ENCODE measurements at places on chromosomes 16 and 17. TPM values are rescaled to one million over a fixed set of nuclear protein-coding genes. Genes with fewer than 3 reads are reported as not detected.
A peak's percentile ranks its signal among the peaks of the same experiment; 100 is the strongest.

DNA sequence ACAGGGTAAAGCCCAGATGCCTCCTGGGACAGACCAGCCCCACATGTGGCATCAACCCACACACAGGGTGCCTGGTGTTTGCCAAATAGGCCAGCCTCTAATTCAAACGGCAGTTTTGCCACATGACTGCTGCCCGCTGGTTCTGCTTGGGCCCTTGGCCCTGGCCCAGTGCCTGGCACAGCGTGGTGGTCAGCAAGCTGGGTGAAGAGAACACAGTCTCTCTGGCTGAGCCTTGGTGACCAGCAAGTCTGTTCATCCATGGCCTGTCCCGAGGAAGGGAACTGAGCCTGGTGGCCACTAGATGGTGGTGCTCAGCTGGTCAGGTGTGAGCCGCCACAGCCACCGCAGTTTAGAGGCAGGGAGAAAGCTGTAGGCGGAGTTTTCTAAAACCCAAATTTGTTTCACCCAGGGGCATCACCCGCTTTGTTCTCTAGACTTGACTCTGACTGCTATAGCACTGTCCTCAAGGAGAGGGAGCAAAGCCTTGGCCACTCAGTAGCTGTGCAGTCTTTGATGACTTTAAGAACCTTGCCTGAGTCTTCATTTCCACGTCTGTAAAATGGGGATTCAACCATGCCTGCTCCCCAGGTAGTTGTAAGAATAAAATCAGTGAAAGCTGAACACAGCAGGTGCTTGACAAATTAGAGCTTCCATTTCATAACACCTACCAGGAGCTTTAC lies 4.7 kb upstream of the GFAP start:
- peak; percentile 29 for DNase-seq

GRCh38 chr17:1484676-1485422 lies 7.6 kb downstream of the MYO1C start:
- DNase-seq: peak; percentile 48

GRCh38 chr16:56422896-56423441 lies 2.4 kb downstream of the AMFR start:
- no peak for DNase-seq

- no peak for DNase-seq
Observed at GRCh38 chr16:71645450-71645849, 19.5 kb downstream of the MARVELD3 start.

DNA sequence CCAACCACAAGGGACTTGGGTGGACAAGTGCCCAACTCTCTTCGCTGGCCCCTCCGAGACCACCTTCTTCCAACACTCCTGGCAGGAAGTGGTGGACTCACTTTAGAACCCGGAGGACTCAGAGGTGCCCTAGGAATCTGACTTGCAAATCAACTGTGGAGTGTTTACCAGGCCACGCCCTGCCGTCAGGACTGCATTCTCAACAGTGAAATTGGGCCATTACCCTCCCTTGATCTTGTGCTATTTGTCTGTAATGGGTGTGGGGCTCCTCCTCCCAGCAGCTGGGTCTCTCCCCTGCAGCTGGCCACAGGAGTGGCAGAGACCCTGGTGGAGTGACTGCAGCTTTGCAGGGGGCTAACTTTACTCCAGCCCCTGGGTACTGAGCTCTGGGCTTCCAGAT lies 212.2 kb upstream of the RPL38 start:
- DNase-seq: no peak

- no peak for DNase-seq
Observed at GRCh38 chr17:69812240-69812837, 262.7 kb upstream of the KCNJ16 start.

GRCh38 chr16:47069841-47070584 lies 73.7 kb downstream of the NETO2 start:
- no peak for DNase-seq

GRCh38 chr16:67441907-67442306 lies 11.0 kb downstream of the HSD11B2 start:
- DNase-seq: no peak

The TMEM114 gene
- total RNA-seq: not detected

- no peak for DNase-seq
Observed at GRCh38 chr17:61209525-61209924, 190.1 kb upstream of the TBX2 start.

The RAB34 gene
- 7.9 TPM for total RNA-seq

The EXOC7 gene
- 109 TPM for total RNA-seq

DNA sequence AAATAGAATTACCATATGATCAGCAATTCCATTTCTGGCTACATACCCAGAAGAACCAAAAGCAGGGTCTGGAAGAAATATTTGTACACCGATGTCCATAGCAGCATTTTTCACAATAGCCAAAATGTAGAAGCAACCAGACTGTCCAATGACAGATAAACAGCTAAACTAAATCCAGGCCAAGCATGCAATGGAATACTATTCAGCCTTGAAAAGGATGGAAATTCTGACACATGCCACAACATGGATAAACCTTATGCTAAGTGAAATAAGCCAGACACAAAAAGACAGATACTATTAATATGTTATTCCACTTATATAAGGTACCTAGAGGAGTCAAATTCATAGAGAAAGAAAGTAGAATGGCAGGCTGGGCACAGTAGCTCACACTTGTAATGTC lies 25.9 kb upstream of the CREBBP start:
- no peak for DNase-seq

The PRSS53 gene
- total RNA-seq: 4.6 TPM

DNA sequence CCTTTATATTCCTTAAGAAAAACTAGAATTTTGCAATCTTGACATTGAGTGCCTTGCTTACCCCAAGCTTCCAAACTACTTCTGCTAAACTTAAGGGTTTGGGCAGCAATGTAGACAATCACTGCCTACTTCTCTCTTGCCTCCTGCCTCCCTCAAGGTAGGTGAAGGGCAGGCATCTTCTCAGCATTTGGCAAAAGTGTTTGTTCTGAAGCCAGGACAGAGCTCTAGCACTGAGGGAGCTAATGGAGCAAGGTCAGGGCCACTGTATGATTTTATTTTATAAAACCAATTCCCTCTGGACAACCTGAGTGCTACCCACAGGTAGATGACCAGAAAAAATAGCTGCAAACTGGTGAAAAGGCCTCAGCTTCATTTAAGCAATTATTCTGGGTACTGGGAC lies 111.8 kb downstream of the IRX3 start:
- DNase-seq: no peak

- no peak for DNase-seq
Observed at GRCh38 chr17:15888436-15888835, 56.5 kb upstream of the ADORA2B start.

DNA sequence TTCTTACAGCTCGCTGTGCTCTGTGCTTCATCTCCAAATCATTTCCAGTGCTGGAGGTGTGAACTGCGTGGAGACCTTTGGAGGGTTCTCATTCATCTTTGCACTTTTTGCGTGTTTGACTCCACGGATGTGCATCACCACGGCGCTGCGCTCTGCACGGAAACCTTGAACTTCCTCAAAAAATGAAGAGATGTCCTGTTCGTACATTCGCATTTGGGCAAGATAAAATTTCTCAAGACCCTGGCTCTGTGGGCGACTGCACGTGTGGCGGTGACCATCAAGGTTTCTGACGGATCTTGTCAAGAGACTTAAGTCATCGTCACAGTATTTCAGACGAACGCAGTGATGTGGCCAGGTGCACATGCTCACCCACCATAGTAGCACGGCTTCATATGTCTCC lies 10.3 kb upstream of the PVALEF start:
- DNase-seq: no peak

GRCh38 chr17:76469076-76469990 lies 1.9 kb downstream of the AANAT start:
- no peak for DNase-seq

- DNase-seq: no peak
Observed at GRCh38 chr17:72056727-72057290, 64.0 kb upstream of the SOX9 start.

The MNT gene
- total RNA-seq: 24.3 TPM

The CTRB1 gene
- not detected for total RNA-seq

- DNase-seq: no peak
Observed at GRCh38 chr16:90078579-90078895, 1.4 kb upstream of the PRDM7 start.

- DNase-seq: no peak
Observed at GRCh38 chr16:55056585-55057401, 126.1 kb downstream of the IRX5 start.

The KRTAP2-2 gene
- not detected for total RNA-seq

The DOC2B gene
- 0.15 TPM for total RNA-seq

GRCh38 chr17:4543557-4544026 lies 11.6 kb downstream of the MYBBP1A start:
- no peak for DNase-seq

DNA sequence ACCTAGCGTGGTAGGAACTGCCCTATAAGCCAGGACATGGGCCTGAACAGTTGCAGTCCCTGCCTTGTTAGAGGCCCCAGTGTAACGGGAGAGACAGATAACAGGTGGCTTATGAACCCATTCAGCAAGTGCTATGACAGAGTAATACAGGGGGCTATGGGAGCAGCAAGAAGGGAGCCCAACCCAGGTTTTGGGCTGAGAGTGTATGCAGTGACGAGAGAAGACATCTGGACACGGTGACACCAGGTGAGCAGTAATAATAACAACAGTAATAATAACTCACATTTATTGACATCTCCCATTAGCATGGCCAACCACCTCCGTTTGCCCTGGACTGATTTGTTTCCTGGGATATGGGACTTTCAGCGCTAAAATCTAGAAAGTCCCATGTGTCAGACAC lies 100.8 kb downstream of the IRX5 start:
- no peak for DNase-seq

The MRPS23 gene
- total RNA-seq: 88.5 TPM

DNA sequence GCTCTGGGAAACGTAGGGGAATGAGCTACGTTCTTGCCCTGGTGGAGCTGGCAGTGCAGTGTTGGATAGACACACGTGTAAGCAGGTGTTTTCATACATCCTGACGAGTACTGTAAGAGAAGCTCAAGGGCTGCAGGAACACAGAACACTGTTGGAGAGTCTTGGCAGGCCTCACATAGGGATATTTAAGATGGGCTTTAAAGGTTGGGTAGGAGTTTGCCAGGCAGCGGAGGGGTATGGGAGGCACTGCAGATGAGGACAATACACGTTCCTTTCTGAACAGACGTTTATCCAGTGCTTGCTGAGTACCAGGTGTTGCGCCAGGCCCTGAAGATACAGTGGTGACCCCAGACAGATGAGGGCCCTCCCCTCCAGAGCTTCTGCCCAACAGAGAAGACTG lies 6.3 kb downstream of the KDM8 start:
- no peak for DNase-seq

- DNase-seq: no peak
Observed at GRCh38 chr17:64343833-64344637, 46.6 kb downstream of the PECAM1 start.

GRCh38 chr17:75288359-75288758 lies 874 bp downstream of the SLC25A19 start:
- DNase-seq: no peak

DNA sequence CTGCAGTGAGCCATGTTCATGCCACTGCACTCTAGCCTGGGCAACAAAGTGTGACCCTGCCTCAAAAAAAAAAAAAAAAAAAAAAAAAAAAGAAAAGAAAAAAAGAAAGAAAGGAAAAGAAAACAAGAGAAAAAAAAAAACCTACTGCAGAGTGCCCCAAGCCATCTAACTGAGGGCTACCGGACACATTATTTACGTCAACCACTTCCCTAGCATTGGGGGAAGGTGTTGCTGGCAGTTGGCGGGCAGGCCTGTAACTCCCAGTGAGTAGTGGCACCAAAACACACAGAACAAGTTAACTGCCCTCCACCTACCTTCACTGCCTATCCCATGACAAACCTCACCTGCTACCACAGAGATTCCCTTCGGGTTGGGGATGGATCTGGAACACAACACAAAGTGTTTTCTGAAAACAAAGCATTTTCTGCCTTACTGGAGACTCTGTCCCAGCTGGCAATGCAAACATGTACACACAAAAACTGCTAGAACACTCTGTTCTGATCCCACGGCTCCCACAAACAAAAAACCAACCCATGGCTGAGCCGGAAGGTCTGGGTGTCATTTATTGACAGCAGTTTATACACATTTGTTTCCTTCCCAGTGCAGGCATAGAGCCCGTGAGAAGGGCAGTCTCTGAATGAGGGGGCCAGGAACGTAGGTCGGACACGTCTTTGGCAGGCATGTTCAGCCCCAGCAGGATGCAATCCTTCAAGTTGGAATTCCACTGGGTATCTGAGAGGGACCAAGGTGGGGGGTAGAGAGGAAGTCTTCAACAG lies 11.0 kb downstream of the PHB1 start:
- DNase-seq: no peak

GRCh38 chr16:51328733-51329132 lies 177.7 kb upstream of the SALL1 start:
- DNase-seq: no peak

DNA sequence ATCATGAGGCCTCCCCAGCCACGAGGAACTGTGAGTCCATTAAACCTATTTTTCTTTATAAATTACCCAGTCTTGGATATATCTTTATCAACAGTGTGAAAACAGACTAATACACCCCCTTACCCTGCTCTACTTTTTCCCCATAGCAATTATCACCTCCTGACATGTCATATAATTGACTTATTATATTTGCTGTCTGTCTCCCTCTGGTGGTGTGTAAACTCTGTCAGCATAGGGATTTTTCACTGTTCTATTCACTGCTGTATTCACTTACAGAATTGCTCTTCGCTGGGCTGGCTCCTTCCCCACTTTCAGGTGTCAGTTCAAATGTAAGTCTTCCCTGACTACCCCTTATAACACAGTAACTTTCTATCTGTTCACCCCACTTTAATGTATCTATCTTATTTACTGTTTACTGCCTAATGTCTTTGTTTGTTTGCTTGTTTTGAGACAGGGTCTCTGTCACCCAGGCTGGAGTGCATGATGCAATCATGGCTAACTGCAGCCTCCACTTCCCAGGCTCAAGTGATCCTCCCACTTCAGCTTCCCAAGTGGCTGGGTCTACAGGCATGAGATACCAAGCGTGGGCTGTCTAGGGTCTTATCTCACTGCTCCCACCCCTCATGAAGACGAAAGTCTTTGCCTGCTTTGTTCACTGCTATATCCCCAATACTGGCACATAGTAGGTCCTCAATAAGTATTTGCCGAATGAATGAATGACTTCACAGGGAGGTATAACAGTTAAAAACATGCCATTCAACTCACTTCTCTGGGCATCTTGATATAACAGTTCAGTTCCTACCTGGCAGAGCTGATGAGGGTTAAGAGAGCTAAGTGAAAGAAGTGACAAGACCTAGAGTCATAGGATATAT lies 52.4 kb upstream of the CDH3 start:
- peak; percentile 17 for DNase-seq

The MAPK8IP3 gene
- total RNA-seq: 63.2 TPM

The EFCAB5 gene
- 0.84 TPM for total RNA-seq

The AGRP gene
- not detected for total RNA-seq

The IGSF6 gene
- total RNA-seq: 0.58 TPM

The CLEC18C gene
- total RNA-seq: 0.42 TPM

- no peak for DNase-seq
Observed at GRCh38 chr16:87469169-87469568, 23.7 kb downstream of the ZCCHC14 start.

GRCh38 chr17:49338883-49339282 lies 23.2 kb downstream of the ZNF652 start:
- DNase-seq: peak; percentile 12

GRCh38 chr17:19380481-19381301 lies 2.4 kb downstream of the MAPK7 start:
- no peak for DNase-seq
